ENCODE measurements at places on chromosomes 2 and 18.

GRCh38 chr2:88296247-88296646 is 126.1 kb downstream of the THNSL2 start:
- DNase-seq, result no peak

DNA sequence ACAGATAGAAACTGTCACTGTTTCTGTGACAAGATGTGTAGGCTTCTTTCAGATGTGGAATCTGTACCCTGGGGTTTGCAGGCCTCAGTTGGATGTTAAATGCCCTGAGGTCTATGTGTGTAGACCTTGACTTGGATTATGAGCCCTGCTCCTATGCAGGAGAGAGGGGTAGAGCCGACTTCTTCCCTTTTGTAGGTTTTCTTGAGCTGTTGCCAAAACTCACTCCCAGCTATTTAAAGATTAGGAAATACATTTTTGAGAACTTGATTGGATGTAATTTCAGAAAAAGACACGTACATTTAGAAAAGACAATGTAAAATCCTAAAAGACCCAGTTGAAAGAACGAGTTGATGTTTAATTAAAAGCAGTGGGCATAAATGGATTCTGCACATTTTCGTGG is 374.8 kb downstream of the SLC4A3 start:
- no peak for DNase-seq

- DNase-seq, result no peak
Observed at GRCh38 chr2:153823880-153824279, 47.8 kb upstream of the GALNT13 start.

- no peak for DNase-seq
Observed at GRCh38 chr2:46537624-46538295, 58.4 kb downstream of the TMEM247 start.

GRCh38 chr2:95401480-95401879 is 1.0 kb upstream of the FAHD2A start:
- no peak for DNase-seq

- DNase-seq, result no peak
Observed at GRCh38 chr2:11556101-11556806, 22.4 kb downstream of the GREB1 start.

- DNase-seq, result no peak
Observed at GRCh38 chr18:8806100-8806797, 100.9 kb downstream of the MTCL1 start.

DNA sequence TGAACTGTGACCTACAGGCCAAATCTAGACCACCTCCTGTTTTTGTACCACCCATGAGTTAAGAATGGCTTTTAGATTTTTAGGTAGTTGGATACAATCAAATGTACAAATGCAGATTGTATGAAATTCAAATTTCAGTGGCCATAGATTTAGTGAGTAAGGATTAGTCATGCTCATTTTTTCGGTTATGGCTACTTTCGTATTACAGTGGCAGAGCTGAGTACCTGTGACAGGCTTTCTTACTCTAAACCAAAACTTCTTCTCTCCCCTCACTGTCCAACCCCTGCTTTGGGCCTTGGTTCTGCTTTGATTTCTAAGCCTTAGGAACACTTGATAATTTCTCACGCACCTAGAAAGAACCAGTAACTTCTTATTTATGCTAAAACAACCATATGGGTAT is 82.1 kb downstream of the CDC42EP3 start:
- no peak for DNase-seq

GRCh38 chr2:20955277-20956026 is 88.4 kb downstream of the APOB start:
- DNase-seq, result no peak

DNA sequence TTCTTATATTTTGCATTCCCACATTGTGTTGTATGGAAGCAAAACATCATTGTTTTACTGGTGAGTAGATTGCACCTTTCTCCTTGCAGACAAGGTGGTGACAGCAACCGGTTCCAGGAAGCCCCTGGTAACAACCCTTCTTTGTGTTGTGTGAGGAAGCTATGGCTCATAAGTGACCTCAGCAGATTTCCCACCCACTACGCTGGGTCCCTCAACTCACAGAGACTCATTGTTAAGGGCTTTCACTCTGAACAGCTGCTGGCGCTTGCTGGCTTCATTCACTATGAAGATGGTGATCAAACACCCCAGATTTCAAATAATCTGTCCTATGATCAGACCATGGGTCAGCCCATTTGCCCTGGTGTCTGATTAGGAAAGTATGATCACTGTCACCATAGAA is 53.4 kb downstream of the WIPF1 start:
- DNase-seq, result no peak

DNA sequence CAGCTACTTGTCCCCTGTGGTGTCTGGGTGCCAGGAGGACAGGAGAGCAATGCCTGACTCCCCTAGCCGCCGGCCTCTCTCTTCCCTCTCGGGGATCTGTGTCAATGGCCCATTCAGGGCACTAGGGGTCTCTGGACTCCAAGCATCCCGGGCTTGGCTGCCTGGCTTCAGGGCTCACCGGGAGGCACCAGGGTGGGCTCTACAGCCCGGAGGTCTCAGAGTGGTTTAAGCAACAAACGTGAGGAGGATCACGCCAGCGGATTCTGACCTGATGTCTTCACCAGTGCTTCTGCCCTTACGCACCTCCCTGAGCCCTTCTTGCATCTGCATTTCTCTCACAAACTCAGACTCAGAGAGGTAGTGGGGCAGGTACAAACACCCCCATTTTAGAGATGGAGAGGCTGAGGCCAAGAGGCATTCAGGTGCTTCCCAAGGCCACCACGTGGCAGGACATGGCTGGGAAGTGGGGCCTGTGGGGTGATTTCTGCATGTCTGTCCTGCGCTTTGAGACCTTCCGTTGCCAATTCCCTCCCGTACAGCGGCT is 243.0 kb downstream of the CELF4 start:
- no peak for DNase-seq

GRCh38 chr2:145305889-145306288 is 786.0 kb upstream of the ZEB2 start:
- no peak for DNase-seq

- no peak for DNase-seq
Observed at GRCh38 chr2:134206573-134206972, 47.3 kb upstream of the MGAT5 start.

GRCh38 chr18:12014521-12015415 is 33.5 kb downstream of the IMPA2 start:
- no peak for DNase-seq

- DNase-seq, result no peak
Observed at GRCh38 chr2:84919885-84920580, 14.6 kb downstream of the TMSB10 start.

DNA sequence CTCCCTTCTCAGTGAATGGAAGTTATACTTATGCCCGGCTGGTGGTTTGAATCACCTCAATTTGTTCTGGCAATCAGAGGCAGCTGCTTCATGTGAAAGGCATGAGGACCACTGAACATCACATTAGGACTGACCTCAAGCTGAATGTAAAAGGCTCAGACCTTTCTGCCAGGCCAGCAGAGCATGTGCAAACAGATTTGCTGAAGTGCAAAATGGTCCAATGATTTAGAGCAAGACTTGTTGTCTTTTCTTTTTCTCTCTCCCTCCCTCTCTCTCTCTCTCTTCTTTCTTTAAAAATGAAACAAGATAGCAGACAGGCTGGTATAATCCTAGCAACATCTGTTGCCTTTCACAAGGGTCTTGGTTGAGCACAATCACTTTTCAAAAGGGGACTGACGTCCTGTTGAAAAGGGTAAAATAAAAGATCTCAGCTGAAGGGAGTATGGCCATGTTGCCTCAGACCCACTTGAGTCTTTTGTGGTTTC is 13.3 kb upstream of the CDH7 start:
- DNase-seq, result no peak

- DNase-seq, result no peak
Observed at GRCh38 chr2:105822186-105822585, 77.5 kb downstream of the NCK2 start.

- no peak for DNase-seq
Observed at GRCh38 chr2:64166637-64167420, 22.6 kb upstream of the PELI1 start.

DNA sequence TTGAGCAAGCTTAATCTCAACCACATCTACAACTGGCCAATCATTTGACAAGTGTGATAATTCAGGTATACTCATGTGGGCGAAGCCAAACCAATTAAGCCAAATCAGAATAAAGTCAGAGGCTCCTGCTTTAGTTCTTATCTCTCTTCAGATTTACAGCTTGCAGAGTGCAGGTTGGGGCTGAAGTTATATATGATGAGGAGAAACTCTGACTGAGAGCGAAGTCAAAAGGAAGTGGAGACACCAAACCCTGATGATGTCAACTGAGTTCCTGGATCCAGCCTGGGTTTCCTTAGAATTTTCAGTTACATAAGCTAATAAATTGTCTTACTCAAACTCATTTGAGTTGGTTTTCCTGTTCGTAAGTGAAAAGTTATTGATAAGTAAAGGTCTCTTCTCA is 73.9 kb downstream of the ASXL2 start:
- no peak for DNase-seq

GRCh38 chr2:152336854-152337510 is 2.0 kb downstream of the FMNL2 start:
- no peak for DNase-seq

Measured in cortex of kidney (tissue), 1 donor.